ENCODE measurements at places on chromosomes 4 and X.

GRCh38 chrX:39492497-39493162 lies 605.1 kb downstream of the BCOR start:
- no peak for DNase-seq

DNA sequence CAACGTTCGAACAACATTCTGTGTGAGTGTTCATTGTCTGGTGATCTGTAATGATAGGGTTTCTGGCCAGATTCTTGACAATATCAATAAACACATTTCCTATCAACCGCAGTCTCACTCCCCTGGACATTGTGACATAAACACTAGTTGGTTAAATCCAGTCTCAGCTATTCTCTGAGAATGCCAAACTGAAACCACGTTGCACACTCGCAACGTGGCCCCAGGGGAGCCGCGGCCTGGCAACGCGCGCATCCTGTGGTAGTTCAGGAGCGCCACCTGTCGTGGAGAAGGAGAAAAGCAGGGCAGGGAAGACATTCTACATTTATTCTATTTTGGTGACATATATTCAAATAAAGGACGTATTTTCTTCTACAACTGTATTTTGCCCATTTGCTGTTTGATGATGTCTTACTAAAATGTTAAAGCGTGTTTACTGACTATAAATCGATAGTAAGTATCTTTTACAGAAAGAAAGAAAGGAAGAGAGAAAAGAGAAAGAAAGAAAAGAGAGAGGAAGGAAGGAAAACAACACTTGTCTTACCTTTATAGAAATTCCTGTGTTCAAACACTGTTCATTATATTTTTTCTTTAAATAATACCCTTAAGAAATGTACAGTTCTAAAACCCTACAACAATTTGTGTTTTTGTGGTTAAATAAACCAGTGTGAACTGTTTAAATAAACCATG lies 738.3 kb upstream of the FRG1 start:
- peak; percentile 30 for DNase-seq

GRCh38 chr4:181938631-181939030 lies 304.6 kb upstream of the TENM3 start:
- DNase-seq, result no peak

DNA sequence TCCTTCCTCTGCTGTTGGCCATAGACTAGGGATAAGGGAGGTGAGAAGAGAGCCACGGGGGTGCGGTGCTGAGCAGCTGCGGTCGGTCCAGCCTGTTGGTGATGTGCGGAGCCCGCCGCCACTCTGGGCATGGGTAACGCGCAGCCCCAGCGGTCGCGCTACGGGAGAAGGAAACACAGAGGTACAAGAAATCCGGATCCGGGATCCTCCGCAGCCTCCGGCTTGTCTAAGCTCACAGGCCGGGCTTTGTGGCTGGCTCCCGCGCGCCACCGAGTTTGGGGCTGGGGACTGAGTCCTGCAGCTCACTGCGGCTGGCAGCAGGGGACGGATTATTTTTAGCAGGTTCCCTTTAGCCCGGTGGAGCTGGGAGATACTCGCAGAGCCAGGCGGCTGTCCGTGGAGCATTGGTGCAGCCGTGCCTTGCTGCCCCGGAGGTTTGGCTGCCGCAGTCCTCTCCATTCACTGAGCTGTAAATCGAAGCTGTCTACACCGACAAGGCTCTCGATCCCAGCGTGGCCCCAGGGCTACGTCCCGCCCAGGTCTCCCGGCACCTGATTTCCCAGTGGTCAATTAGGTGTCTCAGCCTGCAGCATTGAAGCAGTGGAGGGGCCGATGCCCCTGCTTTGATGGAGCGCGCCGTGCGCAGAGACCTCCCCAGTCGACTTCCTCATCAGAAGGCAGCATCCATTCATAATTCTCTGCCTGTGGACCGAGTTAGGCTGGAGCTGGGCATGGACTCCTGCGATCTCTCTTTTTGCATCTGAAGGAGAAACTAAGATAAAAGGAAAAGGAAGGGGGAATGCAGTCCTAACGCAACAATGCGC lies 81.9 kb upstream of the SCML1 start:
- no peak for DNase-seq

DNA sequence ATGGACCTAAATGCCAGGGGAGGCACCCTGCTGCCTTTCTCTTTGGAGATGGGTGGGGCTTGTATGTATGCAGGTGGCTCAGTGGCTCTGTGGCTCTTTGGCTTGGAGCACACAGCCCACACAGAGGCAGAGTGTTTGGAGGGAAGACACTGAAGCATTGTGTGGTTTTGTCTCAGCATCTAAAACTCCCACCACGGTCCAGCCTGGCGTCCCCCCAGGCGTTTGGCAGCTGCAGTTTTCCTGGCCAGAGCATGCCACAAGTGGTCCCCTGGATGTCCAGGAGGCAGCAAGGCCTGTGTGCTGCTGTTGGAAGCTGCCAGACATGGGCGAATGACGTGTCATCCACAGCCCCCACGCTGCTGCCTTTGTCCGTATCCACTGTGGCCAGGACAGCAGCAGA lies 32.2 kb upstream of the PSAPL1 start:
- DNase-seq, result no peak

DNA sequence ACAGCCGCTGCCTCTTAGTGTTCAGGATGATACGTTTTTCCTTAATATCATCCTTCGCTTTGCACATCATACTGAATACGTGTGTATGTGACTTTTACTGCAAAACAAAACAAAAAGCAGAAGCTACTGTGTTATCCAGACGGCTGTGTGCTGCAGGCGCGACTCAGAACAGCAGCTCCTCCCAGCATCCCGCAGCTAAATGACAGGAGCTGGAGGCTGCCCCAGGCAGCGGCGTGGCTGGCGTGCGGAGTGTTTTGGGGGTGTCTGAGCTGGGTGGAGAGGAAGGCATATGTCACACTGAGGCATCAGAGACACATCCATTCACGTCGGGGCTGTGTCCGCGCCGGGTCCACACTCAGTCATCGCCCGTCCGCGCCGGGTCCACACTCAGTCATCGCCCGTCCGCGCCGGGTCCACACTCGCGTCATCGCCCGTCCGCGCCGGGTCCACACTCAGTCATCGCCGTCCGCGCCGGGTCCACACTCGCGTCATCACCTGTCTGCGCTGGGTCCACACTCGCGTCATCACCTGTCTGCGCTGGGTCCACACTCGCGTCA lies 16.6 kb downstream of the PCGF3 start:
- DNase-seq, result peak; percentile 17

DNA sequence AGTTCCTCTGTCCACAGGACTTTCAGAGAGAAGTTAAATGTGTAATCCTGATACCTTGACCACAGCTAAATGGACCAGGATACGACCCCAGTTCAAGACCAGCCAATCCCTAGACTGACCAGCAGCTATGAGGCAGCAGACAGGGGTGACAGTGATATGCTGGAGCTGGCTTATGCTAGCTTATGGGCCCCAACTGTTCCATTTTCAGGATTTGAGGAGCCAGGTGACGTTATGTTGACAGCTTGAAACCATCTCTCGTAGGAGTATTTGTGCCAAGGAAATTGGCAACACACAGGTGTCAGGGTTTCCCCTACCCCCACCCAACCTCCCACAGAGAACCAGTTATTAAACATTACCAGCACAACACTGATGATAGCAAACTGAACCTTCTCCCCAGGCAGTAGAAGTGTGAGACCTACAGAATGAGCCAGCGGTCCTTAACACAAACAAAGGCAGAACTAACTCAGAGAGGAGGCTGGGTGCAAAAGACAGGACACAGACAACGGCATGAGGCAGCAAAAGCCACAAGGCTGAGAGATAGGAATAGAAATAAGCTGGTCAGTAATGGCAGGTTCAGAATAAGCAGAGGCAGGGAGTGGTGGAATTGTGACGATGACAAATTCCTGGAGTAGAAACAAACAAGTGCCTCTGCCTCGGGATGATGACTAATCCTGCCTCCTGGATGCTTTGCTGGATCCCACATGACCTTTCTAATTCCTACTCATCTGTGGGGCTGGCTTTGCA lies 85.6 kb upstream of the CPEB2 start:
- DNase-seq, result peak; percentile 75

- DNase-seq, result no peak
These were observed 23.1 kb upstream of the MAGED1 start for GRCh38 chrX:51870354-51870753.

DNA sequence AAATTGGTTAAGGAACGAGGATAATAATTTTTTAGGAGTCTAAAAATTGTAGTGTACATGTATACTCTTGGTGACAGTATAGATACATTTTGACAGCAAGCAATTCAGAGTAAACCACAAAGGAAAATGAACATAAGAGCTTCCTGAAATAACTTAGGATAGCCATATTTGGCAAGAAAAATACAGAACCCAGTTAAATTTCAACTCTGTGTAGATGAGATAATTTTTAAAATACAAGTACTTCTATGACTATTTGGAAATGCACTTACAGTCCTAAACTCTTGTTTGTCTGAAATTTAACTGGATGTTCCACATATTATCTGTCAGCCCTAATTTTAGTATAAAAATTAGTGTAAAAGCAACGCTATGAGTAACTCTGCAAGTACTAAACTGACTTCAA lies 124.4 kb upstream of the PCDH18 start:
- DNase-seq, result no peak

DNA sequence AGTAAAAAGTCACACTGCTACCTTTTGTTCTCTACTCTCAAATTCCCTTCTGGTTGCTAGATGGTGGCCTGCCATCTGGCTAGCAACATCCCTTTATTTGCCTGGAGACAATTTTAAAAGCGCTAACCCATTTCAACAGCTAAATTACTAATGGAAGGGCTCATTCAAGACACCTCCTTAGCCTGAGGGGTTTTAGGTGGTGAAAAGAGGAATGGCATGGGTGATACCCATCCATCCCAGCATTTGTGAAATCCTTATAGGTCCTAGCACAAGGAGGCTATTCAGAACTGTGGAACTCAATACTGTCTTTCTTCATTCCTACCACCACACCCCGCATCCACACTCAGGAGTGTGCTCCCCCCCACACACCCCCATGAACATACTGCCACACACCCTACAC lies 33.5 kb downstream of the ARHGEF9 start:
- peak; percentile 28 for DNase-seq

- no peak for DNase-seq
These were observed 280.7 kb upstream of the KLHL4 start for GRCh38 chrX:87236830-87237440.

DNA sequence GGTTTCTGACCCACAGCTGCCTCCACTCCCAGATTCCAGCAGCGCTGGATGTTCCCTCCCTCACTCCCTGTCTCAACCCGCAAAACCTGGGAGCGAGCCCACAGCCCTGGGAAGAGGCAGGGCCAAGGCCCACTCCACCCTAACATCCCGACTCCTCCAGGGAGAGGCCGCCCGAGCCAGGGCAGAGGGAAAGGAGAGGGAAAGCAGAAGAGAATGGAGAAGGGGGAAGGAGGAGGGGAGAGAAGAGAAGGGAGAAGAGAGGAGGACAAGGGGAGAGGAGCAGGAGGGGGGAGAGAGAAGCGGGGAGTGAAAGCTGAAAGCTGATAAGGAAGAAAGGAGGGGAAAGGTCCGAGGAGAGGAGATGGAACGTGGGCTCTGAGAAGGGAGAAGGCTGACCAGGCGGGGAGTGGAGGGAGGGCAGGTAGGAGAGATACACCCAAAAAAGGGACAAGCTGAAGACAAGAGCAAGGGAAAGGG lies 120.2 kb upstream of the PJA1 start:
- DNase-seq, result peak; percentile 24

- DNase-seq, result no peak
These were observed 11.4 kb upstream of the SORCS2 start for GRCh38 chr4:7180938-7181337.
